Upper lobe of left lung (tissue), 6 donors: ENCODE measurements at places on chromosomes 5 and 9. TPM values are rescaled to one million over a fixed set of nuclear protein-coding genes. Genes with fewer than 3 reads are reported as not detected.

DNA sequence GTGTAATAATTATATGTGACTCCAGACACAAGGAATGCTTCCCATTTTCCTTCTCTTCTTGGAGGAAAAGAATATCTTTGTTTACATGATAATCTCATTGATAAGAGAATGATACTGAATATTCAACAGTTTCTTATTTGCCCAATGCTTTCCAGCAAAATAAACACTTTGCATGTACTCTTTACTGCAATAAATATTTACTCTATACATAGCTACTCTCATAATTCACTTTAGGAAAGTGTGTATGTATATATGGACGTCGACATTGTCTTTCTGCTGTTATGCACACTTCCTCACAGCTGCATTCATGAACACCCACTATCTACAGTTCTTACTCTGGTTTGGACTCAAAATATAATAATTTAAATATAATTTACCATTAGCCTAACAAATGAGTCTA, 617.4 kb upstream of the CDH10 start:
- no peaks in the 10 kb centered on the region for H3K4me1 ChIP-seq
- DNase-seq, result no peak
- H3K4me3 ChIP-seq, result no peak overlapping the region
- H3K36me3 ChIP-seq, result no peaks in the 10 kb centered on the region

DNA sequence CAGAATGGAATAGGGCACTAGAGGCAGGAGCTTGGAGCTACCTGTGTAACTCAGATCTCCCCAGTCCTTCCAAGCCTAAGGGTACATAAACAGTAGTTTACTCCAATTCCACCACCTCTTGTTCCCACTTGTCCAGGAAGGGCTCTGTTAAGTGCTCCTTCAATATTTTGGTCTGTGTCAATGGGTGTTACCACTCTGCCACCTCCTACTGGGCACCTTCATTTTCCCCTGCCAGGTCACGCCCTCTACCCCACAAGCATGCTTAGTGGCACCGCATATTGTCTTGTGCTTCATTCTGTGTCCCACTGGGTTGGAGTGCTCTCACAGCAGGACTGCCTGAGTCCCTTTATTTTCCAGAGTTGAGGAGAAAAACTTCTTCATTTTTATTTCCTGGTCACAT, 459.8 kb downstream of the ARHGEF28 start:
- no peak overlapping the region for H3K27ac ChIP-seq
- no peaks in the 10 kb centered on the region for H3K27me3 ChIP-seq
- DNase-seq, result peak; percentile 58
- no peaks in the 10 kb centered on the region for H3K36me3 ChIP-seq

DNA sequence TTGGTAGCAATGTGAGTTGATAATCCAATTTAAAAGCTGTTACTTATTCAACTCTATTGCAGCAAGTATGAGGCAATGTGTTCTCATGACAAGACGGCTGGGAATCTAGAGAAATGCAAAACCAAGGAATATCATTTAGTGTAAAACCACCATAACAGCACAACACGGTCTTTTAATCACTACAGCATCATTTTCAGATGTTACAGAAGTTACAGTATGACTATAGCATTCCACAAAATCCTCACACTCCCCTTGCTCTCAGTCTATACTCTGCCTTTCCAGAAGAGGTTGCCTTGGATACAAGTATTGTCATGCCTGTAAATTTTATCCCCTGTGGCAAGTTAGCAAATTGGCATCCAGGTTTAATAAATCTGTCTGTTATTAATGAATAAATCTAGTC, 28.6 kb upstream of the TAS2R1 start:
- no peaks in the 10 kb centered on the region for H3K27me3 ChIP-seq
- no peak for DNase-seq
- H3K27ac ChIP-seq, result no peak overlapping the region
- H3K4me3 ChIP-seq, result no peak overlapping the region
- no peaks in the 10 kb centered on the region for H3K36me3 ChIP-seq

DNA sequence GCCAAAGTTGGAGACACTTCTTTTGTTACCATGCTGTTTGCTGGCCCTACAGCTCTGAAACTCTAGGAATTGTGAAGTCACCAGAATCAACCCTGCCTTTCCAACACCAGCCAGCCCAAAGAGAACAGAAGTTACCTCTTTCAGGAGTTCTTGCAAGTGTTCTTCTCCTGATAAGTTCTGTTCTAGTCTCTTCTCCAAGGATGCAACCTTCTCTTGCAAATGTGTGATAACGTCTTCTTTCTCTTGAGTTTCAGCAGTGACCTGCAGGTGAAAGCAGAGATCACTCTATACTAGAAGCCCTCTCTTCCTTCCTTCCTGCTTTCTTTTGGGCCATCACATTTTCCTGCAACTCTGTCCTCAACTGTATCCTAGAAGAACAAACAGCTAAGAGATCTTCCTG, 29.1 kb downstream of the GOLGA1 start:
- H3K4me3 ChIP-seq, result no peak overlapping the region
- DNase-seq, result no peak
- no peaks in the 10 kb centered on the region for H3K4me1 ChIP-seq
- peaks cover 10% of the 10 kb centered on the region for H3K36me3 ChIP-seq
- no peaks in the 10 kb centered on the region for H3K27me3 ChIP-seq

DNA sequence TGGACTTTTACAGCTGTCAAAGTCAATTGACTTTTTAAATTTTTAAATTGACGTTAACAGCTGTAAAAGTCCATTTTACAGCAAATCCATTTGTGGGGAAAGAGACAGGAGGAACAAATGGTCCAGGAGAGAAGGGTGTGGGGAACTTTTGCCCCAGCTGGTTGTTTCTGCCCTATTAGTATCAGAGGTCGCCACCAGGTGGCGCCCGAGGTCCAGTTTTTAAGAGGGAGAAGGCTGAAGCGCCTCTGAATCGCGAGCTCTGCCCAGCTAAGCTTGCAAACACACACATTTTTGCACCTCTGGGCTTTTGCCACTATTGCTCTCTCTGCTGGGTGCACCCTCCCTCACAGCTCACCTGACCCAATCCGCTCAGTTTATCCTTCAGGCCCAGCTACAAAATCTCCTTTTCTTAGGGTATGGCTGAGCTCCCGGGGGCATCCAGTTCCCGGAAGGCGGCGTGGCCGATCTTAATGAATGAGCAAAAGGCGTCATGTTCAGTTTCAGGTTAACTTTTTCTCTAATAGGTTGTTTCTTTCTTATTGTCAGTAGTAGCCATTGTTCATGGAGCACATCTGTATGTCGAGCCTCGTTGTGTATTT, 6.3 kb upstream of the TTLL11 start:
- H3K36me3 ChIP-seq, result no peaks in the 10 kb centered on the region
- no peak overlapping the region for H3K27ac ChIP-seq

GRCh38 chr5:105409695-105410094, 1847.1 kb upstream of the NUDT12 start:
- DNase-seq, result no peak
- no peak overlapping the region for H3K4me3 ChIP-seq
- no peaks in the 10 kb centered on the region for H3K27me3 ChIP-seq
- no peaks in the 10 kb centered on the region for H3K36me3 ChIP-seq
- no peaks in the 10 kb centered on the region for H3K4me1 ChIP-seq
- H3K27ac ChIP-seq, result no peak overlapping the region

GRCh38 chr9:4750023-4750673, 9.1 kb upstream of the AK3 start:
- H3K36me3 ChIP-seq, result no peaks in the 10 kb centered on the region
- H3K27me3 ChIP-seq, result no peaks in the 10 kb centered on the region
- no peak overlapping the region for H3K27ac ChIP-seq

GRCh38 chr9:97310023-97310422, 2.6 kb downstream of the CCDC180 start:
- H3K36me3 ChIP-seq, result no peaks in the 10 kb centered on the region
- DNase-seq, result no peak
- no peak overlapping the region for H3K27ac ChIP-seq
- no peak overlapping the region for H3K4me3 ChIP-seq
- H3K27me3 ChIP-seq, result no peaks in the 10 kb centered on the region

DNA sequence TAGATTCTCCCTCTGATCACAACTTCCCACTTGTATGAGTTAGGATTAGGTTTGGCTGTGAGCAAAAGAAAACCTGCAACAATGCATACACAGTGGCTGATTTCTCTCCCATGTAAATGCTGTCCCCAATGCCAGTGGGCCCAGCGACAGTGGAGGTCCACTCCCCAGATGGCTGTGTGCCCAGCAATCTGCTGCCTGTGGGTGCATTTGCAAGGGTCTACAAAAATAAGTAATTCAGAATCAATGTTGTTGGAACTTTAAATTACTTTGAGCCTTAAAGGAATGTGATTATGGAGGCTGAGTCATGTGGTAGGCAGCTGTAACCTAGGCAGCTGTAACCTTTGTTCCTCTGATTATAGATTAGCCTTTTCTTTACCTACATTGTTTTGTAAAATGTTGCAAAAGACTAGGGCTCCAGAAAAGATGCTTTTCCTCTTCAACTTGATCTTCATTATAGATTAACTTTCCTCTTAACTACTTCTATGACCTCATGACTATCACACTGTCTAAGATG, 14.2 kb upstream of the MXD3 start:
- no peak overlapping the region for H3K27ac ChIP-seq
- no peak overlapping the region for H3K4me3 ChIP-seq
- H3K27me3 ChIP-seq, result no peaks in the 10 kb centered on the region
- peaks cover 19% of the 10 kb centered on the region for H3K36me3 ChIP-seq

DNA sequence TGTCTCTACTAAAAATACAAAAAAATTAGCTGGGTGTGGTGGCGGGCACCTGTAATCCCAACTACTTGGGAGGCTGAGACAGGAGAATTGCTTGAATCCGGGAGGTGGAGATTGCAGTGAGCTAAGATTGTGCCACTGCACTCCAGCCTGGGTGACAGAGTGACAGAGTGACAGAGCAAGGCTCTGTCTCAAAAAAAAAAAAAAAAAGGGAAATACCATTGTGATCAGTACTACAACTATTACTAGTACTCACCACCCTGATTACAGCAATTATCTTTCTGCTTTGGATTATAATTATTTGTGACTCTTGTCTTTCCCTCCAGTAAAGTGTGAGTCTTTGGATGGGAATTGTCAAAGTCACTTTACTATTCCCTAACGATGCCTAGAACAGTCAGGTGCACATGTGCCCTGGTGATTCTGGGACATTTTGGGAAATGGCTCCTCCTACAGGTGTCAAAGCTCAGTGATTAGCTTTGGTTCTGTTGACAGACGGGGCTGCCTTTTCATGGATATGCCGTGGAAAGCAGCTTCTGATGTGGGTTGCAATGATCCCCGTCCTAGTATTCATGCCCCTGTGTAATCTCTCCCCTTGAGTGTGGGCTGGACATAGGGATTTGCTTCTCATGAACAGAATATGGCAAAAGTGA, 31.8 kb upstream of the FRRS1L start:
- H3K36me3 ChIP-seq, result no peaks in the 10 kb centered on the region
- H3K27ac ChIP-seq, result no peak overlapping the region
- H3K4me3 ChIP-seq, result no peak overlapping the region
- H3K4me1 ChIP-seq, result no peaks in the 10 kb centered on the region

DNA sequence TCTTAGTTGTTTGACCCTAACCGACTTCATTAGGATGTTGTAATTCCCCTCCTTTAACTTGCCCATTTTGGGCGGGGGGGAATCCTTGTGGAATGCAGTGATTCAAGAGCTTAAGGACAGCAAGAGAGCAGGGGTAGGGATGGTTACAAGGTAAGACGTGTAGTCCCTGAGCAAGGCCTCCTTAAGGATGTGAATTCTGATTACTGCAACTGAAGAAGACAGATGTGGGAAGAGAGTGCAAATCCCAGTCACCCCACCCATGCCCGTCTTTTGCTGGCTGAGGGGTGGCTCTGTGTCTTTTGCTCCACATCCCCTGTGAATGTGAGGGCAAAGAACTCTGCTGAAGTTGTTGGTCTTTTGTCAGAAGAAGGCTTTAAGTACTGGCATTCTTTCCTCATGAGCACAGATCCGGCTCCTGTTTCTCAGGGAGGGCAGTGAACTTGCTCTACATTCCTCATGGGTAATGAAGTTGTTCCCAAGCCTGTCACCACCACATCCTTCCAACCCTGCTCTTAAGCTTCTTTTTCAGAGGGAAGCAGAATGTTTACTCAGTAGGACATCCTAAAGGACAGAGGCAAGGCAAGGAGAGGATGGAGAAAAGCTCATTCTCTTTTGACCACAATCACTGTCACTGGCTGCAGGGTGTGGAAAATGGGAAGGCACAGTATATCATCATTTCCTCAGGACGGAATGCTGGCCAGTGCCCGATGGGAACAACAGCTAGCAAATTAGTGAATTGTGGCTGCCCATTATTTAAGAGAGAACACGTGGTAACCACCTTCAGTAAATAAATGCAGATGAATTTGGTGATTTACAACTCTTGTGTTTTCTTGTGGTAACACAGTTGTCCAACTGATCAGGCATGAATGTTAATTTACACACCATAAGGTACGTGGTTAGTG, 61.5 kb downstream of the RAI14 start:
- DNase-seq, result no peak
- no peak overlapping the region for H3K4me3 ChIP-seq
- peaks cover 8% of the 10 kb centered on the region for H3K4me1 ChIP-seq

DNA sequence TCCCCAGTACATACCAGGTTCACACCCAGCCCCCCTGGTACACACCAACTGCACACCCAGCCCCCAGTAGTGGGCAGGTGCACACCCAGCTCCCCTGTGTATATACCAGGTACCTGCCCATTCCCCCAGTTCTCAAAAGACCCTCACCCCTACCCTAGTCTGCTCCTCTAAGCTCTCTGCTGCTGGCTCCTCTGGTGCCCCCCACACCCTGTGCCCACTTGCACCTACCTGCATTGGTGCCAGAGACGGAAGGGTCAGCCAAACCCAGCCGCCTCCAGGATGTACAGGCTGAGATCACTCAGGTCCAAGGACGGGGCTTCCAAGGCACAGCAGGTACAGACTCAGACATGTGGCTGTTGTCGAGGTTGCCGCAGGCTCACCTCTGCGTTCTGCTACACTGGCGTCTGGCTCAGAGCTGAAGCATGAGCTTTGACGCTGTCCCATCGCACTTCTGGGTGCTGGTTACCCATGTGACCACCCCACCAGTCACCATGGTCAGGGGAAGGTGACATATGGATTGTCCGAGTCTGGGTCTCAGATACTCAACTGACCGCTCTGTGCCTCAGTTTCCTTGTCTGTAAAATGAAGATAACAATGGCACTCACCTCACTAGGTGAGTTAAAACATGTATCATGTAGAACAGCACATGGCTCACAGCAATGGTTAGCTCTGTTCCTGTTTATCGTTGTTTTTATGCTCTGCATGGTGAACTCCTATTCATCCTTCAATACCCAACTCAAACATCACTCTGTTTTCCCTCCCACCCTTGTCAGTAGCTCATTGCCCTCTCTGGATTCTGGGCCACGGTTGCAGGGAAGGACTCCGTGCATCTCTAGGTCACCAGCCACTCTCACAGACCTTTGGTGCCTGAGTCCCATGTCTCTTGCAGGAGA, 45.3 kb upstream of the SUSD3 start:
- DNase-seq, result peak; percentile 17
- H3K27me3 ChIP-seq, result no peaks in the 10 kb centered on the region
- H3K27ac ChIP-seq, result no peak overlapping the region
- peaks cover 3% of the 10 kb centered on the region for H3K4me1 ChIP-seq
- peaks cover 41% of the 10 kb centered on the region for H3K36me3 ChIP-seq

ZNF300 gene
- 2.9 TPM for total RNA-seq

PCDHGB3 gene
- total RNA-seq, result 1.2 TPM

CAMK2A gene
- total RNA-seq, result 2.1 TPM

C5orf52 gene
- total RNA-seq, result not detected

PTGES gene
- total RNA-seq, result 1.6 TPM

FOXD4L5 gene
- total RNA-seq, result not detected
